ENCODE measurements at places on chromosomes 2 and 18.

DNA sequence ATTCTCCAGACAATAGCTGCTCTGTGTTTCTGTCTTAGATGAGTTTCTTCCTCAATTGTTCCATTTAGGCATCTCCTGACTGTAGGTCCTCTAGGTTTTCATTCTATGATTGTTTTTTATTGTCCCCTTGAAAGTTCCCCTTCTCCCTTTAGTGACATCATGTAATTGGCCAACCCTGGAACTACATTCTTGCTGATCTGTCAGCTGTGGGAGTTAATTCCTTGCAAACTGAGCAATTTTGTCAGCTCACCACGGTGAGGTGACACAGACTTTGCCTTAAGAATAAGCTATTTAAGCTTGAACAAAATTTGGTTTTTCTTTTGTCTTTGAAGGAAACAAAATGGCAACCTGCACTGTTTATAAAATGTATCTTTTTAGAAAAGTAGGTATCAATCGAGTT lies 95.9 kb downstream of the TXNL1 start:
- DNase-seq: no peak

DNA sequence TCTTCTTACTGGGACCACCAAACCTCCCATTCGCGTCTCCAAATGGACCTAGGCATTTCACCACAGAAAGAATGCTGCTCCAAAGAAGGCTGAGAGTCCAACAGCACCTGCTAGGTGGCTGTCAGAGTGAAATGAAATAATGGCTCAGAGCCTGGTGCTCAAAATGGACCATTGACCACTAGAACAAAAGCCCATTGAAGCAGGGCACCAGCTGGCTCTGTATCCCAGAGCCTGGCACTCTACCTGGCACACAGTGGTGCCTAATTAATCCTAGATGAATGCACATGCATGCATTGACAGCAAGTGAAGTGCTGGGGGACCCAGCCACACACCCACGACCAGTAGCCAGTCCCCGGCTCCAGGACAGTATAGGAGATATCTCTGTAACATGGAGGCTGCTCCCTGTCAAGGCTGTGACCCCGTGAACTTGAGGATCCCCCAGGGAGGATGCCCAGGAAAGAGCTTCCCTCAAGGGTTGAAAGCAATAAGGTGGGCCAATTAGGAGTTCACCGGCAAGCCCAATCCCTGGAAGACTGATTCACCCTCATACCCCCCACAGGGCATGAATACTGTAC lies 261.3 kb downstream of the TNS1 start:
- no peak for DNase-seq

- no peak for DNase-seq
Observed at GRCh38 chr18:78726326-78727056, 253.1 kb upstream of the SALL3 start.

- no peak for DNase-seq
Observed at GRCh38 chr2:96407919-96408550, 72.5 kb downstream of the NCAPH start.

- no peak for DNase-seq
Observed at GRCh38 chr2:176078541-176079284, 5.0 kb downstream of the EVX2 start.

- no peak for DNase-seq
Observed at GRCh38 chr2:45769854-45770576, 118.5 kb downstream of the PRKCE start.

DNA sequence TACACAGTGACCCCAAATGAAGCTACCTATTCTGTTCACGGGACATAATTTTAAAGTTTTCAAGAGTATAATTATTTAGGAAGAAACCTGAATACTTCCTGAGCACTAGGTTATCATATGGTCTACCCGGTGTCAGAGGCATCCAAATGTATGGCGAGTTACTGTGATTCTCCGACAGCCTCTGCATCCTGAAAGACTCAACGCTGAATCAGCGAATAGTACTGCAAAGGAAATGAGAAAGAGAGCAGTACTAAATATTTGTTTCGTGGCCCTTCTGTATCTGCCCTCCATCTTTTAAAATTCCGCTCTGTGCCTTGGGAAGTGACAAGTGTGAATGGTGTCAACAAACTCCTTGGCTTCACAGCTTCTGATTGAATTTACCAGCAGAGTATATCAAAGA lies 358.0 kb upstream of the ZEB2 start:
- DNase-seq: no peak

- peak; percentile 11 for DNase-seq
Observed at GRCh38 chr2:107669335-107669734, 157.4 kb upstream of the RGPD4 start.

GRCh38 chr2:107719141-107719540 lies 107.6 kb upstream of the RGPD4 start:
- DNase-seq: no peak

GRCh38 chr2:605674-606608 lies 71.3 kb downstream of the TMEM18 start:
- DNase-seq: no peak

- no peak for DNase-seq
Observed at GRCh38 chr2:148306027-148306426, 285.1 kb downstream of the MBD5 start.

DNA sequence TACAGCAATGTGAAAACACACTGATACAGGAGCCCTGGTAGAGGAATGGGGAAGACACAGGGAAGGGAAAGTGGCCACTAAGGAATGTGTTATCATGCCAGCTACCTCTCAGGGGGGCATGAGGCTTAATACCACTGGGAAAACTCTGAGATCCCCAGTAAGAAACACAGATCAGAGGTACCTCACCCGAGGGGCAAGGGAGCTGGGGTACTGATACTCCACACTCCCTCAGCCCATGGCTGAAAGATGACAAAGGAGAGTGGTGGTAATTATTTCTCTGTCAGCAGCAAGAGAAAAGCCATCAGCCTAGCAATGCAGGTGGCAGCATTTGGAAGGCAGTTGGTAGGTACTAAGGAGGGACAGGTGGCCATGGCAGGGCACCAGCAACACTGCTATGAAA lies 434.8 kb downstream of the NBAS start:
- DNase-seq: no peak

- DNase-seq: peak; percentile 74
Observed at GRCh38 chr18:79962311-79962710, 2.1 kb upstream of the HSBP1L1 start.

DNA sequence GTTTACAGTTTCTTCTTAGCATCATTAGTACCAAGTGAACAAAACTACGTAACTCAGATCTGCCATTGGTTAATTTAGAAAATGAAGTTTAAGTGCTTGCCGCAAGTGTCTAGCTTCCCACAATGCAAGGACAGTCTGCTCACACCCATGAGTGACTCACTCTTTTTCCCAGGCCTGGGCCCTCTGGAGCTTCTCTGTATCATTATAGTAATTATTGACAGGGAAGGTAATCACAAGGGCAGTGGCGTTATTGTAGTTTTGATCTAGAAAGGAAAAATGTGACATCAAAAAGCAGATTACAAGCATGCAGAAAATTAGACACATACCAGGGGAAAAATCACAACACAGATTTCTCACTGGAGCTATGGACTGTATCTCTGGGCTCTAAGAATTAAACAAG lies 38.5 kb downstream of the NPC1 start:
- DNase-seq: no peak

DNA sequence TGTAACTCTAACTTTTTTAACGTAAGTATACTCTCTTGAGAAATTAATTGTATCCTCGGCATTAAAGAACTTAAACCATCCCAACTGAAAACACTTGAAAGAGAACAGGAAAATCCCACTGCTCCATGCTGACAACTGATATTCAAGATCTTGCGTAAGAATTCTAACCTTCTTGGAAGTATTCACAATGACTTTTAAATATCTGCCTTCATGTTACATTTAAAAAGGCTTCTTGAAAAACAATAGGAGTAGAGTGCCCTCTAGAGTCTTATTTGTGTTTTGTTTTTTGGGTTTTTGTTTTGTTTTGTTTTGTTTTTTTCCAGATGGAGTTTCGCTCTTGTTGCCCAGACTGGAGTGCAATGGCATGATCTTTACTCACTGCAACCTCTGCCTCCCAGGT lies 65.4 kb upstream of the DNAJC10 start:
- peak; percentile 38 for DNase-seq

- DNase-seq: no peak
Observed at GRCh38 chr2:205531072-205531471, 151.2 kb upstream of the NRP2 start.

DNA sequence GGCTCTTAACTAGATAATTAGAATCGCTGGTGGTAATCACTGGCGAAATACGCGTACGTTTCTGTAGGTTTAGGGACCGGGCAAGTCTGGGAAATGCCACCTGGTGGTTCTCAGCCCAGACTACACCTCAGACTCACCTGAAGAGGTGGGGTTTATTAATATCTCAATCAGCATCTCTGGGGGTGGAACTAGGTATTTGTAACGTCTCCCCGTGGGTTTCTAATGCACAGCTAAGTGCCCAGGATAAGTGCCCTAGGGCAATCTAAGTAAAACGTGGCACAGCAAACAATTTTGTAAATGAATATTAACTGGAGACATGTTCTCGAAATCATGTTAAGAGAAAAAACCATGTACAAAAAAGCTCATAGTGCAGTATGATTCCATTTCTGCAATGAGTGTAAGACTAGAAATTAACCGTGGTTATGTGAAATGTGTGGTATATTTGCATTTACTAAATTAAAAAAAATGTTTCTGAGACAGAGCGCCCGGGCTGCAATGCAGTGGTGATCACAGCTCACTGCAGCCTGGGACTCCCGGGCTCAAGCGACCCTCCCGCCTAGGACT lies 760 bp upstream of the CNOT11 start:
- no peak for DNase-seq

GRCh38 chr2:169361706-169362117 lies 622 bp downstream of the LRP2 start:
- DNase-seq: no peak

GRCh38 chr2:176129813-176130146 lies 275 bp downstream of the HOXD8 start:
- no peak for DNase-seq

GRCh38 chr18:56034949-56035348 lies 447.0 kb upstream of the TCF4 start:
- no peak for DNase-seq

DNA sequence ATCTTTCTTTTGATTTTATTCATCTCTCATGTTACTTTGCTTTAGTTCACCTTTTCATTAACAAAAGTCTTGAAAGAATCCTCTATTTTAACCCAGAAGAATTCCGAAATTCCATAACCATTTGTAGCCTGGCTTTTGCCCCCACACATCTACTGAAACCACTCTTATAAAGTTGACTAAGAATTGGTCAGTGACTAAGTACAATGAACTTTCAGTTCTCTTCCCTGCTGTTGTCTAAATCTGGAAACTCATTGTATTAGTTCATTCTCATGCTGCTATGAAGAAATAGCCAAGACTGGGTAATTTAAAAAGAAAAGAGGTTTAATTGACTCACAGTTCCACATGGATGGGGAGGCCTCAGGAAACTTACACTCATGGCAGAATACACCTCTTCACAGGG lies 49.9 kb upstream of the PNPT1 start:
- DNase-seq: peak; percentile 92

GRCh38 chr2:32424739-32425138 lies 67.9 kb downstream of the BIRC6 start:
- DNase-seq: peak; percentile 62

- no peak for DNase-seq
Observed at GRCh38 chr2:27697660-27698059, 34.0 kb downstream of the SLC4A1AP start.

DNA sequence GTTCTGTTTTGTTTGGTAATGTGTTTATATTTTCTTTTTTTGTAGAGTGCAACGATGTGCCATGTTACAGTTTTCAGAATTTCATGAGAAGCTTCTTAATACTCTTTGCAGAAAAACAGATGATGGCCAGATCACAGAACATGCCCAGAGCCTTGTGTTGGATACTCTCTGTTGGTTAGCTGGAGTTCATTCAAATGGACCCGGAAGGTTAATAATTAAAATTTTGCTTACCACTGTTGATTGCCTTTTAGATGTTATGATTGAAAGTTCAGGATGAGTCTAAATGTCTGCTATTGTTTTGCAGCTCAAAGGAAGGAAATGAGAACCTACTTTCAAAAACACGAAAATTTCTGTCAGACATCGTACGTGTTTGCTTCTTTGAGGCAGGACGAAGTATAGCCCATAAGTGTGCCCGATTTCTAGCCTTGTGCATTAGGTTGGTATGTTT lies 85.2 kb downstream of the BIRC6 start:
- no peak for DNase-seq

- no peak for DNase-seq
Observed at GRCh38 chr2:145383961-145384360, 864.0 kb upstream of the ZEB2 start.

GRCh38 chr2:164802095-164802707 lies 39.4 kb downstream of the COBLL1 start:
- DNase-seq: no peak

GRCh38 chr2:132732694-132733093 lies 62.7 kb upstream of the LYPD1 start:
- no peak for DNase-seq

- DNase-seq: peak; percentile 86
Observed at GRCh38 chr2:190860985-190861680, 19.5 kb upstream of the GLS start.

DNA sequence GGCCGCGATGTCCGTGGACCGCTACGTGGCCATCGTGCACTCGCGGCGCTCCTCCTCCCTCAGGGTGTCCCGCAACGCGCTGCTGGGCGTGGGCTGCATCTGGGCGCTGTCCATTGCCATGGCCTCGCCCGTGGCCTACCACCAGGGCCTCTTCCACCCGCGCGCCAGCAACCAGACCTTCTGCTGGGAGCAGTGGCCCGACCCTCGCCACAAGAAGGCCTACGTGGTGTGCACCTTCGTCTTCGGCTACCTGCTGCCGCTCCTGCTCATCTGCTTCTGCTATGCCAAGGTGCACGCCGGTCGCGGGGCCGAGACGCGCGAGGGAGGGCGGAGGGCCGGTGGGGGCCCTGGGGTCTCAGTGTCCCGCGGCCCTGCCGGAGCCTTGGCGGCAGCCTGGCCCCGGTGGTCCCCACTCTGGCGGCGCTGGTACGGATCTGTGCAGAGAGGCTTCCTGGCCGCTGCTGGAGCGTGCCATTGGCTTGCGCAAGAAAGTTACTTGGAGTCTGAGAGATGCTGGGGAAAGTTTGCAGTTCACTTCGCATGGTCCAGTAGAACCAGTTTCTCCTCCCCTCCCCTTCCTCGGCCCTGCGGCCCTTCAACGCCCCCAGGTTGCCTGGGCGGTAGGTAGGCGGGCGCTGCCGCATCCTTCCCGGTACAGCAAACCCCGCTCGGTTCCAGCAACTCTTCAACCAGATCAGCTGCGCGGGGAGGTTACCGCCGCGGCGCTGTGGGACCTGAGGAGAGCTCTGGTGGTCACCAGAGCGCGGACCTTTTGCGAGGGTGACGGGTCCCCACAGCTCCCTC lies 1.5 kb downstream of the GALR1 start:
- DNase-seq: no peak

- peak; percentile 58 for DNase-seq
Observed at GRCh38 chr2:100818606-100819369, 1.2 kb upstream of the NPAS2 start.

GRCh38 chr2:45745231-45745630 lies 93.8 kb downstream of the PRKCE start:
- no peak for DNase-seq

- peak; percentile 16 for DNase-seq
Observed at GRCh38 chr18:36942264-36942663, 113.3 kb downstream of the KIAA1328 start.

- no peak for DNase-seq
Observed at GRCh38 chr2:45585267-45585861, 25.7 kb downstream of the SRBD1 start.

Data from astrocyte (in vitro differentiated cells and primary cell).